Hematopoietic multipotent progenitor cell (in vitro differentiated cells): ENCODE measurements at places on chromosomes 11 and 22. TPM values are rescaled to one million over a fixed set of nuclear protein-coding genes. Genes with fewer than 3 reads are reported as not detected.

DNA sequence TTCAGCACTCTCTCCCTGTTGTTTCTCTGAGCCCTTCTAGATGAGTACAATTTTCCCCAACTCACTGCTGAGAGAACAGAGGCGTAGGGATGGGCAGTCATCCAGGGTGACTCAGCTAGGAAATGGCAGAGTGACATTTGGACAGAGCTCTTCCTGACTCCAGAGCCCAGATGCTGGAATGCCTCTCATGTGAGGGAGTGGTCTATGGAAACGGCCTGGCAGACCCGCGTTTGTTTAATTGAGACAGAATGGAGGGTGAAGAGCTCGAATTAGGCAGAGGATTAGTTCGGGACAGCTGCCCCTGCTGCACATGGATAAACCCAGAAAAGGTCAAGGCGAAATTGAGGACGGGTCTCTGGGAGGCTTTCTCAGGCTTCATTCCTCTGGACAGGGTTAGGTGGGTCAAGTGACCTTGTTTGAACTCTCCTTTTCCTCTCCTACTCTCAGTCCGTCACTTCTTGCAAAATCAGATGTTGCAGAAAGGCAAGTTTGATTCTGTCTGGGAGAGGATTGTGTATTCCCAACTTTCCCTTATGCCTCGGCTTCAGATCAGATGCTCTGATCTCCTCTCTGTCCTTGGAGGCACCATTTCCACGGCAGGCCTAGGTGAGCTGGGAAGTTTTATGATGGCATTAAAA, 7.6 kb upstream of the LMO2 start:
- no peak for DNase-seq

GRCh38 chr11:93740031-93740729, 1.1 kb downstream of the TAF1D start:
- no peak for DNase-seq

The TMEM121B gene
- total RNA-seq, result under 0.01 TPM

The SYT12 gene
- total RNA-seq, result under 0.01 TPM
